ENCODE measurements at places on chromosomes 5 and 9.

DNA sequence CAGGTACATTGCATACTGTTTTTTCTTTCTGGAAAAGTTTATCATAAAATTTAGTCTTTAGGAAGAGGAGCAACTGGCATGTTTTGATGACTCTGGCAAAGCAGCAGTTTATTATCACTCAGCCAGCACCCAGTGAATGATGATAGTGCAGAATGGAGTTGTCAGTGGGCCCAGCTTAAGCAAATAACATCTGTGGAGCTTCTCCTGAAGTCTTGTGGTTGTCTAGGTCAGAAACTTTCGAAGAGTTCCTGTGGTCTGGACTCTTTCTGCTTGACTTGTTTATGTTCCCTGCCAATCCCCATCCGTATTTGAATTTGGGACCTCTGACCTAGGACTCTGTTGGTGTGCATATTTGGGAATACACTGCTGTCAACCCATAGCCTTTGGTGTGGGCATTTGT is 38.1 kb upstream of the C5orf47 start:
- no peak for DNase-seq

GRCh38 chr9:37410969-37411785 is 11.3 kb upstream of the GRHPR start:
- peak; percentile 34 for DNase-seq

DNA sequence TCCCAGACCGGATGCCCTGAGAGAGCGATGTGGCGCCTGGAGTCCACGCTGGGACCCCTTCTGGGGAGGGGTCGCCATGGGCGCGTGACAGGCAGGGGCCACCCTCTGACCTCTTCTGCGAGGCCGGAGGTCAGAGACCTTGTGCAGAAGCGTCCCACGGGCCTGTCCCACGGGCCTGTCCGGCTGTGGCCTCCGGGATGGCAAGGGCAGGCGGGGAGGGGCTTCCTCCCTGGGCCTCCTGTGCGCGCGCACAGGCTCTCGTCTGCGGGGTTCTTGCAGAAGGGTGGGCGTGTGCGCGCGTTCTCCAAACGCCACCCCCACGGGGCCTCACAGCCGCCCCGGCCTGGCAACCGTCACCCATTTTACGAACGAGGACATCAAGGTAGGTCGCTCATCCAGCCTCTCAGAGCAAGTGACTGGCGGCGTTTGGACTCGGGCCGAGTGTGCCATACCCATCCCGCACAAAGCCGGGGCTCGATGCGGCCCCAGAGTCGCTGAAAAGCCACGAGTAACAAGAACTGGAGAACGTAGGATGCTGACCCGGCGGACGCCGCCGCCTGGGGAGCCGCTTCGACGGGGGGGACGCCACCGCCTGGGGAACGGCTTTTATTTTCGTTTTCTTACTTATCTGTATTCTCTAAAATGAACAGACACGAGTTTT is 897 bp downstream of the AHRR start:
- DNase-seq = no peak

GRCh38 chr5:111741278-111741677 is 15.7 kb downstream of the NREP start:
- no peak for DNase-seq

GRCh38 chr5:138138949-138139780 is at the start of gene NME5:
NME5 (minus strand) TSS chr5:138139428; CDS start chr5:138138780, 648 bp downstream.
- DNase-seq = no peak

GRCh38 chr5:9034649-9035048 is 511.2 kb downstream of the SEMA5A start:
- DNase-seq = no peak

DNA sequence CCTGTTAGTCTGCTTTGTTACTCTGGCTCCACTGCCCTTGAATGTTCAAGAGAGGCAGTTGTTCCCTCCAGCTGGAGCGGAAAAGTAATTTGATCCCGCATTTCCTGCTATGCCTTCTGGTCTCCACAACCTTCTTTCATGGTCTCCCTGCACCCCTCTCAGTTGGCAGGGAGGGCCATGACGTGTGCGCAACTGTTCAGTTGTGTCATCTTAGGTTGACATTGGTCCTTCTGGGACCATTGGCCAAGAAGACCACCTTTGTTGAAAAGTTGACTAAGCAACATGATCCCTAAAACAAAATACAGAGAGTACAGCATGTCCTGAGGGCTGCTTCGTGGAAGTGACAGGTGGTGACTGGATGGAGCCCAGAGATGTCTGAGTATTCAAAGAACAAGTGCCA is 192.5 kb upstream of the TUT7 start:
- no peak for DNase-seq
